Peyer's patch (tissue), 4 donors: ENCODE measurements at places on chromosomes 2 and 18.

GRCh38 chr2:231347081-231347480, 48.4 kb upstream of the B3GNT7 start:
- peak; percentile 52 for DNase-seq

GRCh38 chr2:237154884-237155851, 69.5 kb downstream of the COPS8 start:
- no peak for DNase-seq

GRCh38 chr2:119495948-119496347, 28.3 kb downstream of the SCTR start:
- DNase-seq, result no peak

- DNase-seq, result no peak
Observed at GRCh38 chr2:28166956-28167355, 225.7 kb upstream of the FOSL2 start.

GRCh38 chr18:79300413-79300812, 95.3 kb upstream of the NFATC1 start:
- DNase-seq, result no peak

DNA sequence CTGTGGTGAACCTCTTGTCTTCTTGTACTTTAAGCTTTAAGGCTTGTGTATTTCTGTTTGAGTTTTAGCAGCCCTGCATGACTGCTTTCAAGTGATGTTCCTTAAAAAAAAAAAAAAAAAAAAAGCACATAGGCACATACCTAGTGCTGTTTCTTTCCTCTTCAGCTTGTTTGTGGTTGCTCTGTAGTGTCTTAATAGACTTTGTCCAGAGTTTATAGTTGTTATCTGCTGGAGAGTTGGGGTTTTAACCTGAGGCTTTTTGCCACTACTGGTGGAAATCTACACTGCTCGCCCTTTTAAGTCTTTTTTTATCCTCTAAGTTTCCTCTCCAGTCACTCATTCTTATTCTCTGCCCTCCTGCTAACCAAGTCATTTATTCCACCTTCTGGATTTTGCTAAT, 34.5 kb downstream of the AGFG1 start:
- no peak for DNase-seq

- DNase-seq, result no peak
Observed at GRCh38 chr2:197311421-197312033, 947 bp upstream of the ANKRD44 start.
